ENCODE measurements at places on chromosomes 11 and 22.
A peak's percentile ranks its signal among the peaks of the same experiment; 100 is the strongest.

GRCh38 chr11:65615950-65616574 is 486 bp downstream of the PCNX3 start:
- peak; percentile 79 for DNase-seq
- H3K4me3 ChIP-seq = peak overlapping the region; percentile 96
- H3K27ac ChIP-seq = peak overlapping the region; percentile 98
- H3K36me3 ChIP-seq = peaks cover 9% of the 10 kb centered on the region
- no peaks in the 10 kb centered on the region for H3K27me3 ChIP-seq
- peaks cover 33% of the 10 kb centered on the region for H3K4me1 ChIP-seq

DNA sequence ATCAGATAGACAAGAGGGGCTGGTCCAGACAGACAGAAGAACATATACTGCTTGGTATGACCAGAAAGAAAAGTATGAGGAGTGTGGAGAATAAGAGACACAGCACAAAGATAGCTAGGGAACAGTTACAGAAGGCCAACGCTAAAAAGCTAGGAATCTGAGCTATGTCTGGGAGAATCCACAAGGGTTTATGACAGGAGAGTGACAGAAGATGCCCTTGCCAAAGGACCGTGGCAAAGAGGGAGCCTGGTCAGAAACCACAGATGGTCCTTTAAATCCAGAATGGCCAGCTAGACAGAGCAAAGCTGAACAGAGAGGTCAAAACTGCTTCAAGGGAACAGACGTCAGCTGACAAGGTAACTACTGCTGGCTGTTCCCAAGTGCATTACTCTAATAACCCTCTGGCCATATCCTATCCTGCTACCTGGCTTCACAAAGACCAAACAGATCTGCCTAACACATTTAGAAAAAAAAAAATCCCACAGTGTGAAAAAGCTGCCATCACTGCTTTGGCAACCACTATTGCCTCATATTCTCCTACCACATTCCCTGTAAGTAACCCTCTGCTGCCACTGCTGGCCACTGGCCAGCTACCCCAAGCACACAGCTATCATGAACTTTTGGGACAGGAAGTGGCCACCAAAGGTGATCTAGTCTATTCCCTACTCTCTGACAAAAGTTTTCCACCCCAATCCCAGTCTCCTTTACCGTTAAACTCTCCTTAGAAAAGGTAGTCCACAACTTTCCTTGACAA is 7.3 kb downstream of the SERGEF start:
- H3K4me1 ChIP-seq = no peaks in the 10 kb centered on the region
- H3K4me3 ChIP-seq = no peak overlapping the region
- H3K36me3 ChIP-seq = peaks cover 5% of the 10 kb centered on the region

DNA sequence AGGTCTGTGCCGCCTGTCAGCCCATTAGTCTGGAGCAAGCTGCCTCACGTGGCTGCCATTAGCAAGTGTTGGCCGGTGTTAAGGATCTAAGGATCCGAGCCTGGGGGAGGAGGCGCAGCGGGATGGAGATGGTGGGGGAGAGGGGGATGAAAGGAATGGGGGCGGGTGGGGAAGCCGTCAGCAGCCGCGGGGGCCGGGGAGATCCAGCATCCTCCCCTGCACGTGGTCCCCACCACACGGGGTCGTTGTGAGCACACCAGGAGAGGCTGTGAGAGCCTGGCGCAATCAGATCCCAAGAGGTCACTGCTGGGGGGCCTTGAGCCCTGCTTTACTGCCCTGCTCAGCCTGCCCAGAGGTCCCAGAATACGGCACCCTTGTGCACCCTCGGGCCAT is 7.3 kb downstream of the CABP7 start:
- H3K27ac ChIP-seq = no peak overlapping the region
- peak; percentile 77 for DNase-seq
- H3K36me3 ChIP-seq = no peaks in the 10 kb centered on the region
- H3K27me3 ChIP-seq = peaks cover 45% of the 10 kb centered on the region
- no peak overlapping the region for H3K4me3 ChIP-seq

- H3K4me3 ChIP-seq = no peak overlapping the region
- peaks cover 11% of the 10 kb centered on the region for H3K4me1 ChIP-seq
- DNase-seq = no peak
- H3K27me3 ChIP-seq = no peaks in the 10 kb centered on the region
- H3K36me3 ChIP-seq = peaks cover 19% of the 10 kb centered on the region
- H3K27ac ChIP-seq = no peak overlapping the region
Measured at GRCh38 chr11:100810146-100810545, 123.1 kb downstream of the ARHGAP42 start.

Data from nephron progenitor cell (in vitro differentiated cells).